ENCODE measurements at places on chromosomes 2 and 18.

DNA sequence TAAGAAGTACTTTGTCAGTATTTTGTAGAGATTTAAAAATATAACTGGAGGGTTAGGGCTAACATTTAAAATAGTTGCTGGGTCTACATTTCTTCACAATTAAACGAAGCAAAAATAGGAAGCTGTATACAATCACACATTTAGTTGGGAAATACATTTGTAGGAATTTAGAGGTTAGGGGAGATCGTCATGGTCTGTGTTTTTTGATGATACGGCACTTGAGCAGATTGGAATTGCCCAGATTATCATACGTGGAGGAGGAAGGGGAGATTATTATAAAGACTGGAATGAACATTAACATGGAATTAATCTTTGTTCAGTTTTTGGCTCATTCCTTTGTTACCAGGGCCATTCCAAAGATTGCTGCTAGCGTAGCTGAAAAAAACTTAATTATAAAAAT is 84.6 kb downstream of the MTA3 start:
- no peak for DNase-seq

DNA sequence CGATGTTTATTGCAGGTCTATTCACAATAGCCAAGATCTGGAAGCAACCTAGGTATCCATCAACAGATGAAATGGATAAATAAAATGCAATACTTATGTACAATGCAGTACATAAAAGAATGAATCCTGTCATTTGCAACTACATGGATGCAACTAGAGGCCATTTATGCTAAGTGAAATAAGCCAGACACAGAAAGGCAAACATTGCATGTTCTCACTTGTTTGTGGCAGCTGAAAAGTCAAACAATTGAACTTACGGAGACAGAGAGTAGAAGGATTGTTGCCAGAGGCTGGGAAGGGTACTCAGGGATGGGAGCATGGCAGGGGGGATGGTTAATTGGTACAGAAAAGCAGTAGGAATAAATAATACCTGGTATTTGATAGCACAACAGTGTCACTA is 563.9 kb downstream of the TMX3 start:
- DNase-seq, result no peak

GRCh38 chr2:169877398-169877797 is 50.1 kb downstream of the UBR3 start:
- no peak for DNase-seq

DNA sequence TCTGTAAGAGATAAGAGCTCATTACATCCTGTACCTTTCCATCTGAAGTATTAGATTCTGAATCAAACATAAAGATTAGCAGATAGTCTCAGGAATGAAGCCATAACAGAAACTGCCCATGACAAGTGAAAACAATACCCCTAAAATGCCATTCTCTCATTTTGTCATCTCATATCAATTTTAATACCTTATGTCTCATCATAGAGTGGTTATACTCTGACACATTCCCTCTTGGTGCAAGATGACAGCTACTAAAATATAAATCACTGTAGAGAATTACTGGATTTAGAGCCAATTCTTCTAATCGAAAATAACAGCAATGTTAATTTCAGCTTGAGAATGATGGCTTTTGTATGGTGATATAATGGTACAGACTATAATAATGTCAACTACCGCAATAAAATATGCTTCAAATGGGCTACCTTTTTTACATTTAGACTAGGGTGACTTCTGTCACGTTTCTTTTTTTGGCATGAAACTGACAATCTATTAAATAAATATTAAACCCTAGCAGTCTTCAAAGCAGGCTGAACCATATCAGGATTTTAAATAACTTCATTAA is 125.1 kb upstream of the ITGA4 start:
- no peak for DNase-seq

GRCh38 chr2:169765523-169765922 is 31.9 kb downstream of the KLHL23 start:
- no peak for DNase-seq

DNA sequence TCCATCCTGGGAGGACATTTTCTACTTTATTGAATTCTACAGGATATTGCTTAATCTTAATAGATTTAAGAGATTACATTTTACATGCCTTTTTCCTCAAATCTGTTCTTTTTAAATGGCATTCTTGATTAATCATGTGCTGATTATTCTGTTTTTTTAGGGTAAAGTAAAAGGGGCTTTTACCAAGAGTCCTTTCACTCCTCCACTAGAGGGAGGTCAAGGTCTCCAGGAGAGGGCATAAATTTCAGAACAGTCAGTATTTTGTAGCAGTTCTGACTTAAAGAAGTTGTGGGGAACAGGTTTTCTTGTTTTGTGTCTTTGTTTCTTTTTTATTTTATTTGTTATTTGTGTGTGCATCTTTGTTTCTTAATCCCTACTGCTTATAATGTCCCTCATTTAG is 25.4 kb downstream of the WDR75 start:
- no peak for DNase-seq

DNA sequence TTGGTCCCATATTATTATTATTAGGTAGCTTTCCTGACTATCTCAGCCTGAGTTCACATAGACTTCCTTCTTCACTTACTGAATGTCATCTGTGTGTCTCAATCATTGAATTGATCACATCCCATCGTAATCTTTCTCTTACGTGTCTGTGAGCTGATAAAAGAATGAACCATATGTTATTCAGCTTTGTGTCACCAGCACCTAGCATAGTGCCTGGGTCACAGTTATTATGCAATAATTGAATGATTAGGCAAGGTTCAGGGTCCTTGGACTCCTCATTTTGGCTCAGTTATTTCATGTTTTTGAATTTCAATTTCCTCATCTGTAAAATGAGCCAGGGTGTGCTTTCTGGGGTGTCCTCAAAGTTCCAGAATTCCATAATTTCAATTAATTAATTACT is 107.2 kb downstream of the ZEB2 start:
- DNase-seq, result no peak

DNA sequence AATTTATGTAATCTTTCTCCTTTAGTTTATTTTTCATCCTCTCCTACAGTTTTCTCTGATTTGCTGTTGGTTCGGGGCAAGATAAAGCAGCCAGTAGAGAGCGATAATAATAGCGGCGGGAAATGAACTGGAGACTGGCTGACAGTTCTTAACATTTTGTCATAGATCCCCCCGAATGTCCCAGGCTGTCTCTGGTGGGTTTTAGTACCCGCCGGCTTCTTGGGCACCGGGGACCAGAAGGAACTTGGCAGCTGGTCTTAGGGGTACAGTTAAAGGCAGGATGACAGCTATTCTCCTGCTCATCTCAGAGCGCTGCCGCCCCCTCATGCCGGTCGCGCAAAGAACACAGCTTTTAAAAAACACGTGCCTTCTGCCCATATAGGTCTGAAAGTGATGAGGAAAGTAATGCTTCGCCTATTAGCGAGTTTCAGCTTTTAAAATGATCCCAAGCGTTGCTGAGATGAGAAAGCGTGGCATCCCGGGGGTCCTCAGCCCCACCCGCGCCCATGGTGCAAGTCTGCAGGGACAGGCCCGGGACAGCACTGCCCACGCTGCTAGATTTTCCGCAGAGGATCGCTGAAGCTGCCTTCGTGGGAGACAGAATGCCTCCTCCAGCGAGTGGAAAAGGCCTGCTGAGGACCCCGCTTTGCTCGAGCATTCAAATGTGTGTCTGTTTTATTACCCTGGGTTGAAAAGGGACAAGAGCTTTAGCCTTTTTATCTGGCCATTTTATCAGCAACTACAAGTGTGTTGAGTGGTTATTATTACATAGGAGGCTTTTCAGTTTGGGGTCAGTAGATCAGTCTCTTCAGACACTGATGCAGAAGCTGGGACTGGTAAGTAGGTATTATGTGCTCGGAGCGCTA is 3.8 kb downstream of the ONECUT2 start:
- no peak for DNase-seq

DNA sequence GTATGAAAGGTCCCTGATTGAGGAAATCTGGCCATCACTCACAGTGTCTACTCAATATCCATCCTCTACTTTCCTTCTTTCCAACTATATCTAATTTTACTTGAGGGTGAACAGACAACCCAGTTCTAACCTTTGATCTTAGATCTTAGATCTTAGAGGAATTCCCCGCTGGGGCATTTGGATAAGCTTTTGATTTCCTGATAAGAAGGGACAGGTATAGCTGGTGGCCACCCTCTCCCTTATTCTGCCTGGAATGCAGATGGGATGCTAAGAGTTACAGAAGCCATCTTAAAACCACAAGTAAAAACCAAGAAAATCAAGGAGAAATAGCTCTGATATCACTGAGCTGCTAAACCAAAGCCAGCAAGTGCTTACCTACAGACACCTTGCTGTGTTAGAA is 77.2 kb upstream of the ACSL3 start:
- DNase-seq, result no peak

- no peak for DNase-seq
Observed at GRCh38 chr18:58991167-58991798, 126.6 kb downstream of the ZNF532 start.

DNA sequence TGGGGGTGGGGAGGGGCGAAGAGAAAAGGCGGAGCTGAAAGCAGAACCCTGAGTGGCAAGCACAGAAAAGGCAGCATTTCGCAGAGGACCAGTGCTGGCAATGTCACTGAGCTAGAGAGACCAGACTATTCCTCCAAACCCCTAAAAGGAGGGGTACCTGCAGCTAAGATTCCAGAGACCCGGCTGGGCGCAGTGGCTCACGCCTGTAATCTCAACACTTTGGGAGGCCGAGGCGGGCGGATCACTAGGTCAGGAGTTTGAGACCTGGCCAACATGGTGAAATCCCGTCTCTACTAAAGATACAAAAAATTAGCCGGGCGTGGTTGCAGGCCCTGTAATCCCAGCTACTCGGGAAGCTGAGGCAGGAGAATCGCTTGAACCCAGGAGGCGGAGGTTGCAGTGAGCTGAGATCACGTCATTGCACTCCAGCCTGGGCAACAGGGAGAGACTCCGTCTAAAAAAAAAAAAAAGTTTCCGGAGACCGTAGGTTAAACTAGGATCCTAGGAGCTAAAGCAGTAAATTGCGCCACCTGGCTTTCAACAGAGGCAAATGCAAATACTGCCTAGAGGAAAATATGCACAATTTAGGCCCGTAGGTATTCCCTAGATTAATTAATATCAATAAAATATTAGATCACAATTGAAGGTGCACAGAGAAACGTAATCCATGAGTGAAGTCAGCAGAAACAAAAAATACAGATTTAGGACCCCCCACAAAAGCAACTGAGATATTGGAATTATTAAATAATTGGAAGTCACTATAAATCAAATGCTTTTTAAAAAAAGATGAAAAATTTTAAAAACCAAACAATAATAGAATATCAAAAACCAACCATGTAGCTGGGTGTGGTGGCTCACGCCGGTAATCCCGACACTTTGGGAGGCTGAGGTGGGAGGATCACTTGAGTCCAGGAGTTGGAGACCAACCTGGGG is 4.9 kb downstream of the UCN start:
- DNase-seq, result no peak

DNA sequence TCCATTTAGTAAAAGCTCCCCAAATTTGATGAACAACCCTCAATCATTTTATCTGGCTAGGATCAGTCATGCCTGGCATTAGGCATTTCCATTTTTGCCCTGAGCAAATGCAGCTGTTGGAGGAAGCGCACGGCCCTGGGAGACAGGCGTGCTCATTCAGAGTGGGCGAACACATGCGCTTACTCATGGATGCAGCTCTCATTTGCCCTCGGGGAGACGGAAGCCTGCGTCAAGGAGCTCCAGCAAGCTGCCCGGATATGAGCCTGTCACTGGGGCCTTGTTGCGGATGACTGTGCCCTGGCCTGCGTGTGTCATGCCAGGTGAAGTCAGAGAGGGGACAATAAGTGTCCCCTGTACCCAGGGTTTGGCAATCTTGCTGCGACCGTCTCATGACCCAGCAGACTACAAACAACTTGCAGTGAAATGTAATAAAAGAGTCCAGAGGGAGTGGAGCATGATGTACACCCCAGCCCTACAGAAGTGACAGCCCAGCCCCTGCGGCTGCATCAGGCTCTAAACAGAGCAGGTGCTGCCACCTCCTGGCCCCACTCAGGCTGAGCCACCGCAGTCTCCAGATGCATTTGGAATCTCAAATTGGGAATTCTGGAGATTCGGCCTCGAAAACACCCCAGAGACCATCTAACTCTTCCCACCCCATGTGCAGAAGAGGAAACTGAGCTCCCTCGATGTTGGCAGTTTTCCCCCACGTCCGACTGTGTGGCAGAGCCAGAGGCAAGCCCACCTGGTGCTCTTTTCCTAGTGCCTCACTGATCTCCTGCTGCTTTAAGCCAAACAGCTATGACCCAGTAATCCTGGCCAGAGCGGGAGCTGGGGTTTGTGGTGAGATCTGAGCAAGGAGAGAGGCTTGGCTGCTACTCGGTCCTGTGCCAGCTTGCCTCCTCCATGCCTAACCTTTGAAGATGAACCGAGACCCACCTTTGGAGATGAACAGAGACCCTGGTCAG is 105.0 kb upstream of the ALK start:
- DNase-seq, result no peak
